ENCODE measurements at places on chromosomes 11 and 22. TPM values are rescaled to one million over a fixed set of nuclear protein-coding genes. Genes with fewer than 3 reads are reported as not detected.
A peak's percentile ranks its signal among the peaks of the same experiment; 100 is the strongest.

The DYNC2H1 gene
- total RNA-seq = 3.6 TPM

The MISFA gene
- total RNA-seq = 0.99 TPM

The LARGE2 gene
- 3.9 TPM for total RNA-seq

The MMP11 gene
- total RNA-seq = 0.76 TPM

The B3GAT1 gene
- total RNA-seq = 0.17 TPM

The GGT1 gene
- 54.3 TPM for total RNA-seq

The ARRB1 gene
- 26.3 TPM for total RNA-seq

The SLC7A4 gene
- 0.13 TPM for total RNA-seq

The ZNF215 gene
- not detected for total RNA-seq

The AAMDC gene
- total RNA-seq = 5.2 TPM

The MFRP gene
- total RNA-seq = not detected

DNA sequence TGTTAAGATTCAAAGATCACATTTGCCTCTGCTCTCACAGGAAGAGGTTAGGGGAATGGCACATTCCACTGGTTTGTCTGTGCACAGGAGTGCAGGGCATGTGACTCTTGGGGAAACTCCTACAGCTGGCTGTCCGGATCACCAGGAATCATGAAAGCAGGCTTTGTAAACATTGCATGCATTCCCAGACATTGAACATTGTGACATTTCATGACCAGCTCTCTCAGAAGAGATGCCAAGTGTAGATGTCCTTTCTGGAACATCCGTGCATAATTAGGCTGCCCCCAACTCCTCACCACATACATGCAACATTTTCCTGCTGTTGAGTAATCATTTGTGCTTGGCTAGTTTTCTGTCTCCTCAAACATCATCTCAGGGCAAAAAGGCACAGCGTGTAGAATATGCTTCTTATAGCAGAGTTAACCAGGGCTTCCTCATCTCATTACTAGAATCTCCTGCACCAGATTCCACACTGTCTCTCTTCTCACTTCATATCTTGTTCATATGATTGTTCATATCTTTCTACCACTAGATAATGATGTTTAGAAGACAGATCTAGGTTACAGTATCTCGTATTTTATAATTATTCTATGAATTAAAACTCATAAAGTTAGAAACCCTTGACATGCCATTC lies 694.7 kb downstream of the NTM start:
- H3K4me1 ChIP-seq = no peaks in the 10 kb centered on the region
- H3K36me3 ChIP-seq = no peaks in the 10 kb centered on the region
- H3K4me3 ChIP-seq = no peak overlapping the region
- no peak for DNase-seq
- no peaks in the 10 kb centered on the region for H3K27me3 ChIP-seq
- H3K27ac ChIP-seq = no peak overlapping the region

GRCh38 chr11:119712459-119713358 lies 16.3 kb downstream of the NECTIN1 start:
- peaks cover 11% of the 10 kb centered on the region for H3K4me1 ChIP-seq
- H3K36me3 ChIP-seq = peaks cover 5% of the 10 kb centered on the region
- no peak overlapping the region for H3K27ac ChIP-seq
- peaks cover 27% of the 10 kb centered on the region for H3K27me3 ChIP-seq
- DNase-seq = no peak

GRCh38 chr11:132423266-132423665 lies 1052.9 kb downstream of the NTM start:
- peaks cover 29% of the 10 kb centered on the region for H3K27me3 ChIP-seq
- no peak for DNase-seq
- H3K4me1 ChIP-seq = peaks cover 2% of the 10 kb centered on the region
- no peak overlapping the region for H3K4me3 ChIP-seq

DNA sequence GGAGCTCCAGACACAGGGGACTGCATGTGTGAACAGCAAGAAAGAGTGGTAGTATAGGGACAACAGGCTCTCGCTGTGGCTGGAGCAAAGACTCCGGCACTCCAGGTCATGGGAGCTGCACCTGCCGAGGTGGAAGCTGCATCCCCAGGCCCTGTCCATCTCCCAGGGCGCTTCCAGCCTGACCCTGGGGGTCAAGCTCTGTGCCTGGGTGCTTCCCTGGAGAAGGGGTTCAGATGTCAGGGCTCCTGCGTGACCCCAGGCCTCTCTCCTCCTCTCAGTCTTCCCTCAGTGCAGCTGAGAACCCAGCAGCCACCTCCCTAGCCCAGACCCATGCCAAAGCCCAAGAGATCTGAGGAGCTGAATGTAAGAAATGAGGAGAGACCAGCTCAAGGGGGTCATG lies 3.4 kb downstream of the TMPRSS4 start:
- no peaks in the 10 kb centered on the region for H3K36me3 ChIP-seq
- peaks cover 22% of the 10 kb centered on the region for H3K27me3 ChIP-seq
- peaks cover 9% of the 10 kb centered on the region for H3K4me1 ChIP-seq
- no peak overlapping the region for H3K4me3 ChIP-seq

DNA sequence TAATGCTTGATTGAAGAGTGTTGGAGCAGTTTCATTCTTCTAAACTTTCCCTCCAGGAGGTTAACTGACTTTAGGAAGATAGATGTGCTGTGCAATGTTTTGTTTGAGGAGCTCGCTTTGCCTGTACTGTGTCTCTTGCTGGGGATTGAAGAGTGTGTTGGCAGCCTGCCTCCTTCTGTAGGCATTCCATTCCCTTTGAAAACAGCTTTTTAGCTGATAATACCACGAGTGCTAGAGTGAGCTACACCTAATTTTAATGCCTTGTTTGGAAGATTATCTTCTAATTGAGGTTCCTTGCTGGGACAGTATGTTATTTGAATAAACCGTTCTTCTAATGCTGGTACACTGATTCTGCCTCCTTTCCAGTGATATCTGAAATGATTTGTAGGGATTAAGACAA lies 7.2 kb downstream of the DDX10 start:
- H3K4me1 ChIP-seq = peaks cover 35% of the 10 kb centered on the region
- no peaks in the 10 kb centered on the region for H3K27me3 ChIP-seq
- DNase-seq = no peak
- H3K36me3 ChIP-seq = peaks cover 5% of the 10 kb centered on the region
- H3K4me3 ChIP-seq = no peak overlapping the region

- H3K4me1 ChIP-seq = peaks cover 9% of the 10 kb centered on the region
- no peak within 1 kb of the TSS for H3K27ac ChIP-seq
- H3K36me3 ChIP-seq = no peaks in the 10 kb centered on the region
- peak within 1 kb of the TSS; percentile 86 for H3K4me3 ChIP-seq
These were observed at the start of gene NCAM1 for GRCh38 chr11:112961146-112961668. Gene NCAM1, plus strand, starts transcription at chr11:112961420.

DNA sequence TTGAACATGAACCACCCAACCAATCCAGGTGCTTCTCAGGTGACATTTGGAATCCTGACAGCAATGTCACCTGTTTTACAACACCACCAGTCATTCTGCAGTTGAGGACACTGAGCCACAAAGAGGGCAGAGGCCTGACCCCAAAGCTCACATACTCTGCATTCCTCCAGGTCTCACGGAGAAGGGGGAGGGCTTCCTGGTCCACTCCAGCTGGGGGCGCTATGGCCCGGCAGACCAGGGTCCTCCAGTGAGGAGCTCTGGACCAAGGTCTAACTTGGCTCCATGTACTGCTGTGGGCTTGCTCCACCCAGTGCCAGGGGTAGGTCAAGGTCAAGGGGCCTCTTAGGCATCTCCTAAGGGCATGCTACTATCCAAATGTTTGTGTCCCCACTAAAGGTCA lies 1.5 kb upstream of the PNPLA3 start:
- peaks cover under 1% of the 10 kb centered on the region for H3K36me3 ChIP-seq
- no peak overlapping the region for H3K4me3 ChIP-seq
- DNase-seq = no peak
- no peak overlapping the region for H3K27ac ChIP-seq
- H3K27me3 ChIP-seq = peaks cover 41% of the 10 kb centered on the region

GRCh38 chr11:113351480-113351879 lies 36.1 kb upstream of the ANKK1 start:
- H3K4me1 ChIP-seq = peaks cover 4% of the 10 kb centered on the region
- H3K27ac ChIP-seq = no peak overlapping the region
- no peak overlapping the region for H3K4me3 ChIP-seq

GRCh38 chr11:47269002-47269828 lies 718 bp upstream of the MADD start:
- DNase-seq = peak; percentile 81
- H3K36me3 ChIP-seq = no peaks in the 10 kb centered on the region
- peak overlapping the region; percentile 98 for H3K27ac ChIP-seq

GRCh38 chr22:23457380-23457985 lies 122.6 kb downstream of the IGLL1 start:
- H3K27me3 ChIP-seq = peaks cover 54% of the 10 kb centered on the region
- H3K36me3 ChIP-seq = no peaks in the 10 kb centered on the region
- H3K4me3 ChIP-seq = no peak overlapping the region
- no peak overlapping the region for H3K27ac ChIP-seq
- H3K4me1 ChIP-seq = peaks cover 6% of the 10 kb centered on the region

- DNase-seq = no peak
- H3K4me3 ChIP-seq = no peak overlapping the region
- H3K27me3 ChIP-seq = no peaks in the 10 kb centered on the region
- H3K36me3 ChIP-seq = no peaks in the 10 kb centered on the region
- no peak overlapping the region for H3K27ac ChIP-seq
These were observed 1293.9 kb downstream of the JRKL start for GRCh38 chr11:97683733-97684132.

DNA sequence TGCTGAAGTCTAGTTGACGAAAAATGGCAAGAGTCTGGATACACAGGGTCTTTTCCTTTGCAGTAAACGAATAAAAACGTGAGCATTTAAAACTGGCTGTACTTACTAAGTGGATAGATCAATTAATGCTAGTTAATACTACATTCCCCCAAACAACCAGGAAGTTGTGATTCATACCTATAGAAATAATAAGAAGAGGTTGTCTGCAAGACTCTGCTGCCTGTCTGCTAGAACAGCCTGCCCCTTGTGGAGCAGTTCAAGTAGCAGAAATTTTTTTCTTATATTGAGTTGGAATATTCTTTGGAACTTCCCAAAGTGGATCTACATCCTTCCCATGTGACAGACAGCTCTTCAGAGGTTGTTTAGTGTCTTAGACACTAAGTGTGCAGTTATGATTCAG lies 86.8 kb downstream of the TEAD1 start:
- DNase-seq = no peak
- H3K27ac ChIP-seq = no peak overlapping the region
- H3K4me1 ChIP-seq = no peaks in the 10 kb centered on the region
- peaks cover 36% of the 10 kb centered on the region for H3K27me3 ChIP-seq

GRCh38 chr11:56151376-56151775 lies 8.7 kb downstream of the OR8K5 start:
- no peaks in the 10 kb centered on the region for H3K4me1 ChIP-seq
- H3K4me3 ChIP-seq = no peak overlapping the region
- no peak overlapping the region for H3K27ac ChIP-seq
- DNase-seq = no peak

DNA sequence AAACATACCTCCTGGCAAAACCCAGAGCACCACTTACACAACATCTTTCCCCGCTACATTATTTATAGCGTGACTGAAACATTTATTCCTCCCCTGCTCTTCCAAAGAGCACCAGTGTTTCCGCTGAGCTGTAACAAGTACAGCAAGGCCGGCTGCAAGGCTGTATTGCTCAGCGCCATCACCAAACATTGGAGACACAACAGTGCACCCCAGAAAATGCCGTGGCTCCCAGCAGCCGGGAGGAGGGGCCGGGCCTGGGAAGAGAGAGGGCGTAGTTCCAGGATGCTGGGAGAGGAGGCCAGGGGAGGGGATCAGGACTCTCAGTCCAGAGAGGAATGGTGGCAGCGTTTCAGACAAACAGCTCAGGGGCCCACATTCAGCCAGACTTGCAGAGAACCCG lies 133.2 kb downstream of the DSCAML1 start:
- peaks cover 4% of the 10 kb centered on the region for H3K4me1 ChIP-seq
- no peak overlapping the region for H3K27ac ChIP-seq
- no peaks in the 10 kb centered on the region for H3K36me3 ChIP-seq
- H3K4me3 ChIP-seq = no peak overlapping the region

GRCh38 chr22:37267661-37268413 lies 14.5 kb upstream of the CYTH4 start:
- H3K36me3 ChIP-seq = no peaks in the 10 kb centered on the region
- peaks cover 29% of the 10 kb centered on the region for H3K4me1 ChIP-seq
- H3K27me3 ChIP-seq = no peaks in the 10 kb centered on the region
- peak overlapping the region; percentile 88 for H3K4me3 ChIP-seq
- peak overlapping the region; percentile 96 for H3K27ac ChIP-seq

DNA sequence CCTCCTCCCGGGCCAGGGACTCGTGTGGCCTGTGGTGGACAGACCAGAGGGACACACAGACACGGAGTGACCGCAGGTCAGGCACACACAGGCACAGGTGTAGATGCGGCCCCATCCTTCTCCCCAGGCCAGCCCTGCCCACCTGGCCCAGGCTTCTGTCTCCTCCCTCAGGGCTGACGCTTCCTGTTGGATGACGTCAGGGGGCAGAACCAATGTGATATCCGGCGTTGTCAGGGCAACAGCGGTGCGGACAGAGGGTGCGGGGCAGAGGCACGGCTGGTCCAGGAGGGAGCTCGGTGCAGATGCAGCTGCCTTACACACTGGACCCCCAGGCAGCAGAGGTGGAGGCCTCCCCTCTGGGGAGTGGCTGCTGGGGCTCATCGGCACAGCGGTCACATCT lies 2.9 kb upstream of the TUBGCP6 start:
- H3K27ac ChIP-seq = peak overlapping the region; percentile 93
- H3K36me3 ChIP-seq = peaks cover 2% of the 10 kb centered on the region
- H3K27me3 ChIP-seq = no peaks in the 10 kb centered on the region

GRCh38 chr11:108914211-108914610 lies 249.3 kb downstream of the DDX10 start:
- no peaks in the 10 kb centered on the region for H3K27me3 ChIP-seq
- DNase-seq = no peak
- peaks cover 11% of the 10 kb centered on the region for H3K36me3 ChIP-seq
- H3K27ac ChIP-seq = no peak overlapping the region
- no peak overlapping the region for H3K4me3 ChIP-seq

DNA sequence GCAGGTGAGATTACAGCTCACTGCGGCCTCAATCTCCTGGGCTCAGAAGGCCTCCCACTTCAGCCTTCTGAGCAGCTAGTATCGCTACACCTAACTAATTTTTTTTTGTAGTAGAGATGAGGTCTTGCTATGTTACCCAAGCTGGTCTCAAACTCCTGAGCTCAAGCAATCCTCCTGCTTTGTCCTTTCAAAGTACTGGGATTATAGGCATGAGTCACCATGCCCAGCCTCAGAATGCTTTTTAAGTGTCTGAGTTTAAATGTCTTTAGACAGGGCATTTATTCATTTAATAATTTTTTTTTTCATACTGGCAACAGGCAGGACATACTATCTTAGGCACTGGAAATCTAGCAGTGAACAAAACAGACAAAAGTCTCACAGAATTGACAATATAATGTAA lies 27.7 kb downstream of the LRP4 start:
- no peak for DNase-seq
- H3K27ac ChIP-seq = no peak overlapping the region
- H3K27me3 ChIP-seq = peaks cover 26% of the 10 kb centered on the region
- no peak overlapping the region for H3K4me3 ChIP-seq
- no peaks in the 10 kb centered on the region for H3K36me3 ChIP-seq
- H3K4me1 ChIP-seq = peaks cover 2% of the 10 kb centered on the region

- peak overlapping the region; percentile 94 for H3K4me3 ChIP-seq
- peak overlapping the region; percentile 94 for H3K27ac ChIP-seq
- no peaks in the 10 kb centered on the region for H3K27me3 ChIP-seq
- H3K36me3 ChIP-seq = peaks cover 6% of the 10 kb centered on the region
- H3K4me1 ChIP-seq = peaks cover 40% of the 10 kb centered on the region
These were observed 432 bp downstream of the TNKS1BP1 start for GRCh38 chr11:57324154-57324885.

Data from T-helper 17 cell (primary cell).